ENCODE measurements at places on chromosomes 12 and 14. TPM values are rescaled to one million over a fixed set of nuclear protein-coding genes. Genes with fewer than 3 reads are reported as not detected.

Gene CCDC88C
- 21.3 TPM for total RNA-seq

Gene OR11H7
- total RNA-seq, result not detected

Gene AMN
- 0.44 TPM for total RNA-seq

Gene PZP
- total RNA-seq, result not detected

Gene KCNC2
- total RNA-seq, result not detected

Gene ANO4
- not detected for total RNA-seq

Gene RFLNA
- 5.4 TPM for total RNA-seq

Gene MBIP
- total RNA-seq, result 9.8 TPM

Gene OR10G2
- total RNA-seq, result not detected

Gene FAR2
- total RNA-seq, result 6.2 TPM
